KG1 (cell line): ENCODE measurements at places on chromosomes 4 and X.

- no peak for DNase-seq
Measured at GRCh38 chrX:42739741-42740140, 38.2 kb downstream of the PPP1R2C start.

DNA sequence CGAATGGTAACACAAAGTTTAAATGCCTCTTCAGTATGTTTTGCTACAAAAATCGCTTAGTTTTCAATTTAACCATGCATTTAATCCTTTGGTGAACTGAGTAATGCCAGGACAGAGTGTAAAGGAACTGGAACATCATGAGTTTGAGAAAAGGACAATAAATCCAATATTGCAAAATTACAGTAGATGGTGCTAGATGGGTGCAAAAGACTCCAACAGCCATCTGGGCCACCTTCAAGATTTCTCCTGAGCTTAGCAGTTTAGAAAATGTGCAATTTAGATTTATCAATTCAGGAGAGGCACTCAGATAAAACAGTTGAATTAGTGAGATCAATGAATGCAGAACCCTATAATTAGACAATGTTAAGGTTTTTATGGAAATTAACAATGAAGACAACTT lies 33.2 kb upstream of the MID1IP1 start:
- DNase-seq, result no peak

GRCh38 chr4:152640058-152640921 lies 39.5 kb downstream of the TMEM154 start:
- no peak for DNase-seq

DNA sequence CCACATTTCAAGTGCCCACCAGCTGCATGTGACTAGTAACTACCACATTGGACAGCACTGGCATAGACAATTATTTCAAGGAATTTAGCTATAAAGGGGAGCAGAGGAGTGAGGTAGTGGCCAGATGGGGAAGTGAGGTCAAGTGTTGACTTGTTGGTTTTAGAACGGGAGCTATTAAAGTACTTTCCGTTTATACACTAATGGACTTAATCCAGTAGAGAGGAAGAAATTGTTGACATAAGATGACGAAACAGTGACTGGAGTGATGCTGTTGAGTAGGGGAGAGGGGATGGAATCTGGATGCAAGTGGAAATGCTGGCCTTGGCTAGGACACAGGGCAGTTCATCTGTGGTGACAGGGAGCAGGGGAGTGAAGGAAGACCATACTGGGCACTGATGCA lies 154.4 kb downstream of the AMMECR1 start:
- no peak for DNase-seq

DNA sequence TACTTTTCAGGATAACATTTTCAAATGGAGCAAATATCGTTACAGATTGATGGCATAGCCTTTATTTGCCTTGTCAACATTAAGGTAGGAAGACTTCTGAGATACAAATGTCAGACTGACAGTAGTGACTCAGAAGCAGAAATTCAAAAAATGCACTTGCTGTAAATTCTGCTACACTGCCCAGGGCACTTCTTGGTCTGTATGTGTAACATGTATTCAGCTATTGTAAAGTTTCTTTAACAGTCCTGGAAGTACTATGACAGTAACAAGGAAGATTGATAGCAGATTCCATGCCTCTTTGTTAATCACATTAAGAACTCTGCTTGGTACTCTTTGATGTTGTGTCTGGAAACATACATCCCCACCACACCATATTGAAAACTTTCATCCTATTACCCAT lies 69.6 kb upstream of the PCDH18 start:
- no peak for DNase-seq

GRCh38 chrX:56763556-56764152 lies 34.6 kb downstream of the NBDY start:
- DNase-seq, result no peak

DNA sequence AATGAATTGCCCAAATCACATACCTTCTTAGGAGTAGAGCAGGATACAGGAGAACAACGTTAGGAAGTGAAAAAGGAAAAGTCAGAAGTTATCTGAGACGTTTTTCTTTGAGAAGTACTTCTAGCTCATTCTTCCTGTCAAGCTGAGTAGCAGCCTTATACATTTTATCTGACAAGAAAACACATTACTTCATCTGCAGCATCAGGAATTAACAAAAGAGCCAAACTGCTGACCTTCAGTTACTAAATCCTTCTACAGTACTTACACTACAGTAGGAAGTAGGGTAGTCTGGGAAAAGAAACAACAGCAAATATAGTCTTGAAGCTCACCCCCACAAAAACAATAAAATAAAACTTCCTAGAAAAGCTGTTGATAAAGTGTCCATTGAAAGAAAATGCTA lies 57.0 kb downstream of the ATP11C start:
- DNase-seq, result no peak

DNA sequence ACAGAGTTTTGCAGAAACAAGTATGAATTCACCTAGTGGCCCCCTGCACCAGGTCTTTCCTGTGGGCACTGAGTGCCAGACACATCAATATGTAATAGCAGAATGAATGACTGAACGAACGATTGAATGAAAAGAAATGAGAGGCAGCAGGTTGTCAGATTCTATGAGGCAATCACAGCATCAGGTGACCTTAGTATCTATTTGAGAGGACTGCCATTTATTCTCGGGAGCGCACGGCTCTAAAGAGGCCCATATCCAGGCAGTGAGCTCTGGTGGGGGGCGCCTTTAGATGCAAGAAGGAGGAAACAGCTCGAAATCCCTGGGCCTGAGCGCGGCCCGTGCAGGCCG lies 528 bp upstream of the SLC25A4 start:
- DNase-seq, result no peak

DNA sequence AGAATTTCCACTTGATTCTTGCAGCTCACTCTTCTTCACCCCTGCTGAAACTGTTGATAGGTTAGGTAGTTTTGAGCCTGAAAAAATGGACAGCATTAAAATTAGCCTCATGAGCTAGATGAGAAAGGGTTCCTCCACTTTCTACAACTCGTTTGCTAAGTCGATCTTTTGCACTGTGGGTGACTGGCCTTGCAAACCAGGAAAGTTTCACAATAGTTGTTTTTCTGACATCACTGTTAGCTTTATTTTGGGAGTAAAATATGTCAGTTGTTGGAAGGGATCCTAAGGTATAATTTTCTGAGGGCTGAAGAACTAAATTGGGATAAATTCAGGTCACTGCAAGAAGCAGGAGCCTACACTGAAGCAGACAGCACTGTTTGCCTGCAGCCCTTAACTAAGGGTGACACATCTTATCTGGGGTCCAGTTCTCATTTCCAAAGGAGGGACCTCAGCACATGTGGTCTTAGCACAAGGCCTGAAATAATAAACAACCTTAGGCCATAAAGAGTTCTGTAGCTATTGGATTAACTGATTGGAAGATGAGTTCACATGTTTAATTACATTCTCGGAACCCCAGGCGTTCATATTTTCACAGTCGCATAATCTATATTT lies 29.1 kb downstream of the ANAPC4 start:
- DNase-seq, result no peak

- DNase-seq, result no peak
Measured at GRCh38 chr4:114021451-114021850, 42.0 kb upstream of the ARSJ start.

GRCh38 chr4:16627999-16628398 lies 270.4 kb downstream of the LDB2 start:
- no peak for DNase-seq
